ENCODE measurements at places on chromosomes 6 and 20.
A peak's percentile ranks its signal among the peaks of the same experiment; 100 is the strongest.

DNA sequence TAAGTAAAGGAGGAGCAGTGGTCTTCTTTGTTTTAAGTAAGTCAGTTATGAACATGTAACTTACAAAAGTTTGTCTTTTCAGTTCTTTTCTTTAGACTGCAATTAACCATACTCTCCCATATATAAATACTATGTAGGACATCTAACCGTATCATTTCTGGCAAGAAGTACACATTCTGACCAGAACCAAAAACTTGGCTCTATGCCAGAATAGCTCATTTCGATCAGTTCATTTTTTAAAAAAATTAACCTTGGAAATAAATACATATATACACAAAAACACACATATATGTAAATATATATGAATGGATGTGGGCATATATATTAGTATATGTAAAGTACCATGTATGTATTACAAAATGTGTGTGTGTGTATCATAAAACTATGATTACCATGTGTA lies 145.0 kb downstream of the PHACTR1 start:
- H3K4me3 ChIP-seq = no peak overlapping the region
- DNase-seq = no peak
- peaks cover 3% of the 10 kb centered on the region for H3K27me3 ChIP-seq
- no peak overlapping the region for H3K27ac ChIP-seq
- H3K4me1 ChIP-seq = no peaks in the 10 kb centered on the region

DNA sequence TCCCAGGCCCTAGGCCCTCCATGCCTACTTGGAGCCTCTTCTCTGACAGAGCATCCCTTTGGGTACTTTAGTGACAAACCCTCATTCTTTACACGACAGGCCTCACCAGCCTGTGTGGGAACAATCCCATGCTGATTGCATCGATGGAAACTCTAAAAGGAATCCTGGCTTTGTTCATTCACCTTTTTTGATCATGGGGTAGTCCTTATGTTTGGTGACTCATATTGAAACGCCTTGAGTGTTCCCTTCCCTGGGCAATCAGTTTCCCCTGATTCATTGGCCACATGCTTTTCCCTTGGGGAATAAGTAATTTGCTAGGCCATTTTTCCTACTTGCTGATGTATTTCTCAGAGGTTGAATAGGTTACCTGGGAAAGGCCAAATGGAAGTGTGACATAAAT lies 14.7 kb upstream of the TNFAIP3 start:
- H3K4me3 ChIP-seq = no peak overlapping the region
- no peaks in the 10 kb centered on the region for H3K36me3 ChIP-seq
- no peaks in the 10 kb centered on the region for H3K27me3 ChIP-seq
- no peak for DNase-seq
- no peak overlapping the region for H3K27ac ChIP-seq

GRCh38 chr6:31966997-31967925 lies 4.7 kb downstream of the DXO start:
- no peak for DNase-seq
- peaks cover 8% of the 10 kb centered on the region for H3K36me3 ChIP-seq
- no peaks in the 10 kb centered on the region for H3K27me3 ChIP-seq
- peaks cover 2% of the 10 kb centered on the region for H3K4me1 ChIP-seq
- H3K4me3 ChIP-seq = no peak overlapping the region
- peak overlapping the region; percentile 50 for H3K27ac ChIP-seq

DNA sequence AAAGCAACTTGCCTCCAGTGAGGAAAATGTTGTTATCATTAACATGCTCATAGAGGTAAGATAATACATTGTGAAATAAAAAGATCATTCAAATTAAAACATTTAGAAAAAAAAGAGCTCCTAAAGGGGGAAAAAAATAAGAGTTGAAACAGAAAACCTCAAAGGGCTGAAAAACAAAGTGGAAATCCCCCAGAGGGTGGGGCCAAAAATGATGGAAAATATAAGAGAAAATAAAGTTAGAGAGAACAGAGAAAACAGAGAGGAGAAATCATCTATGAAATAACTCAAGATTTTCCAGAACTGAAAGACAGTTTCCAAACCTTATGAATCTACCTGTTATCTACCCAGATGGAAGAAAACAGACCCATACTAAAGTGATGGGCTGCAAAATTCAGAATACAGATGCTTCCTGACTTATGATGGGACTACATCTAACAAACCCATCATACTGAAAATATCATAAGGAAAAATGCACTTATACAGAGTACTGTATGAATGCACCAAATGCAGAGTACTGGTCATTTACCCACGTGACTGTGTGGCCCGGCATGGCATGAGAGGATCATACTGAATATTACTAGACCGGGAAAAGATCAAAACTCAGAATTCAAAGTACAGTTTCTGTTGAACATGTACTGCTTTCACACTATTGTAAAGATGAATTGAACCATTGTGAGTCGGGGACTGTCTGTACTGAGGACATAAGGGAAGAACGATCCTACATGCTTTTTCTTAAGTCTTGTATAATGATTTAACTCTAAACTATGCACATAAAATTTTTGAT lies 4.0 kb downstream of the ZBTB24 start:
- H3K27ac ChIP-seq = peak overlapping the region; percentile 97
- peaks cover 31% of the 10 kb centered on the region for H3K36me3 ChIP-seq
- peaks cover 4% of the 10 kb centered on the region for H3K27me3 ChIP-seq
- H3K4me3 ChIP-seq = peak overlapping the region; percentile 45
- no peak for DNase-seq

DNA sequence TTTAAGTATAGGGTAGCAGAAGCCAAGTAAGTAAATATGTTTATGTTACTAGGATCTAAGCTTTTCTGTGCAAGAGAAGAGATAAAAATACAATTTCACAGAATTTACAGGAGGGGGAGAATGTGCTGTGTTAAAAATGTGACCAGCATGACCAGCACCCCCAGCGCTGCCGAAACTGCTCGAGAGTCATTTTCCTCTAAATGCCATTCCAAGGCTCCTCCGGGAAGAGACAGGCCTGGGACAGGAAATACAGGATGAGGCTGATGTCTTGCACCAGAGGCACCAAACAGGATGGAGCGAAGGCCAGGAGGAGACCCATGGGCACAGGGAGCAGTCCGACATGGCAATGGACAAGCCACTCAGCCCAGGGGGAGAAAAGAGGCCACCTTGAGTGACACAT lies 21.1 kb downstream of the TAF4 start:
- H3K4me3 ChIP-seq = no peak overlapping the region
- no peak overlapping the region for H3K27ac ChIP-seq
- DNase-seq = no peak
- no peaks in the 10 kb centered on the region for H3K27me3 ChIP-seq

GRCh38 chr20:10076126-10077080 lies 41.6 kb downstream of the ANKEF1 start:
- no peak overlapping the region for H3K27ac ChIP-seq
- no peaks in the 10 kb centered on the region for H3K27me3 ChIP-seq
- H3K4me1 ChIP-seq = peaks cover 3% of the 10 kb centered on the region
- DNase-seq = no peak

DNA sequence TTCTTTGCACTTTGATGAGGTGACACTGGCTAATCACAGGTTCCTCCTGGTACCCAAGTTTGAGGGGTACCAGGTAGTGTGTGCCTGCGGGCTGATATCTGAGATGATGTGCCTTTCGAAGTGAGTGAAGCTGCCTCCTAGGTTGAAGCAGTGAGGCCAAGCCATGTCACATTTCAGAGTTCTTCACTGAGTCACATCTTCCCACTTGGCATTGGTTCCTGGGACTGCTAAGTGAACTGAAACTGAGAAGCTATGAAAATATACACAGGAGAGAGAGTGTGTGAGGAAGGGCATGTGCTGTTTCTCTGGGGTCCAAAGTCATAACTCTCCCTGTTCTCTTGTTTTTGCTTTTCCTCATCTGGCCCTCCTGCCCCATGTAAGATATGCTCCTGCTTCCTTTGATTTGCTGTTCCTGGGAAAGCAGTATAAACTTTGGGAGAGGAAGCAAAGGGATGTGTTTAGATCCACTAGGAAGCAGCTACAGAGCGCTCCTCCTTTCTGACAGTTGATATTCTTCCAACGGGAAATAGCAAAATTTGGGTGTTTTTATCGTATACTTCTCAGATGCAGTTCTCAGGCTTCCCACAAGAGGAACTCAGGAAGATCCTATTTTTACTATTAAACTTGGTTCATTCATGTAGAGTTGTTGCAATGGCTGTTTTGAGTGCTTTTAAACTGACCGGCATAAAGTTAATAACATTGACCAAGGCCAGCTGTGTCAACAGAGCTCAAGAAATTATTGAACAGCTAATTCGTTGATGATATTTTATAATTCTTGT lies 153.7 kb downstream of the MOXD1 start:
- H3K4me3 ChIP-seq = no peak overlapping the region
- no peak overlapping the region for H3K27ac ChIP-seq
- no peak for DNase-seq
- no peaks in the 10 kb centered on the region for H3K36me3 ChIP-seq
- no peaks in the 10 kb centered on the region for H3K4me1 ChIP-seq
- peaks cover 6% of the 10 kb centered on the region for H3K27me3 ChIP-seq

- H3K4me3 ChIP-seq = no peak overlapping the region
- H3K36me3 ChIP-seq = peaks cover 3% of the 10 kb centered on the region
- no peak for DNase-seq
- peaks cover 4% of the 10 kb centered on the region for H3K4me1 ChIP-seq
These were observed 2.2 kb downstream of the SNX21 start for GRCh38 chr20:45835825-45836224.

- H3K36me3 ChIP-seq = no peaks in the 10 kb centered on the region
- no peak overlapping the region for H3K4me3 ChIP-seq
- H3K4me1 ChIP-seq = peaks cover 2% of the 10 kb centered on the region
- DNase-seq = no peak
- H3K27me3 ChIP-seq = no peaks in the 10 kb centered on the region
These were observed 51.2 kb upstream of the AKIRIN2 start for GRCh38 chr6:87753131-87753685.

DNA sequence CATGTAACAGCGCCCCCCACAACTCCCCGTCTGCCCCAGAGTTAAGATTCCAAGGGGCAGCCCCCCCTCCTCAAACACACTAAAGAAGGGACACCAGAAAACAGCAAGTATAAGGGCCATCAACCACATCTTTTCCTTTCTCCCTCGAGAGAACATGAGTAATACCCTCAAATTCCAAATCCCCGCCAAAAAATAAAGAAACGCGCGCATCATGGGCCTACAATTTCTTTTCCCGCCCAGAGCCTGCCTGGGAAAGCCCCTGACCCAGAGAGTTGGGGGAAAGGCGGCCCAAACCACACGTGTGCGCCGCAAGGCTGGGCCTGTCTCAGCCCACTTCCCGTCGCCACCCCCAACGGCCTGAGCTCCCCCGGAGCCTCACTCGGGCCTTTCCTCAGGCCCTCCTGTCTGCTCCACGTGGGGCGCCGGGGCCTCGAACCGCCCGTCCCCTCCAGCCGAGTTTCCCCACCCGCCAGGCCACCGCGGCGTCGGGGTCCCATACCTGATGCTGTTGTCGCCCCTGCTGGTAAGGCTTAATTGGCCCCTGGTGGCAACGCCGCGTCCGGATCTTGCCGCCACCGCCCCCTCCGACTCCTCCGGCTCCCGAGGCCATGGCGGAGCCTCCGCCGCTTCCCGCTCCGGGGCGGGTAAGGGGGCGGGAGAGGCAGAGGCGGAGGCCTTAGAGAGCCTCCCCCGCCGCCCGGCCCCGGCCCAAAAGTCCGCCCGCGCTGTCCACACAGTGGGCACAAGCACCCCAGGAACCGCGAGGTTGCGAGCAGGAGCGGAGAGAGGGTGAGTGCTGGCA lies 746 bp downstream of the NUP153 start:
- H3K36me3 ChIP-seq = no peaks in the 10 kb centered on the region
- peak overlapping the region; percentile 96 for H3K27ac ChIP-seq
- peaks cover 7% of the 10 kb centered on the region for H3K4me1 ChIP-seq
- peak overlapping the region; percentile 82 for H3K4me3 ChIP-seq

- H3K4me3 ChIP-seq = no peak overlapping the region
- no peak overlapping the region for H3K27ac ChIP-seq
- no peak for DNase-seq
- no peaks in the 10 kb centered on the region for H3K36me3 ChIP-seq
These were observed 506.7 kb downstream of the PRKN start for GRCh38 chr6:162220876-162221275.

- DNase-seq = no peak
- H3K4me1 ChIP-seq = peaks cover 7% of the 10 kb centered on the region
- peaks cover 2% of the 10 kb centered on the region for H3K36me3 ChIP-seq
- peaks cover 49% of the 10 kb centered on the region for H3K27me3 ChIP-seq
- no peak overlapping the region for H3K27ac ChIP-seq
These were observed 109.2 kb upstream of the NXT1 start for GRCh38 chr20:23241416-23241815.

- no peak overlapping the region for H3K4me3 ChIP-seq
- no peaks in the 10 kb centered on the region for H3K27me3 ChIP-seq
- no peak for DNase-seq
- H3K27ac ChIP-seq = no peak overlapping the region
- H3K4me1 ChIP-seq = peaks cover 16% of the 10 kb centered on the region
These were observed 71.6 kb upstream of the LGSN start for GRCh38 chr6:63391203-63391970.

- no peaks in the 10 kb centered on the region for H3K27me3 ChIP-seq
- no peaks in the 10 kb centered on the region for H3K4me1 ChIP-seq
- no peak for DNase-seq
- no peaks in the 10 kb centered on the region for H3K36me3 ChIP-seq
- H3K27ac ChIP-seq = no peak overlapping the region
- no peak overlapping the region for H3K4me3 ChIP-seq
These were observed 410.4 kb downstream of the LMBRD1 start for GRCh38 chr6:69386426-69386825.

DNA sequence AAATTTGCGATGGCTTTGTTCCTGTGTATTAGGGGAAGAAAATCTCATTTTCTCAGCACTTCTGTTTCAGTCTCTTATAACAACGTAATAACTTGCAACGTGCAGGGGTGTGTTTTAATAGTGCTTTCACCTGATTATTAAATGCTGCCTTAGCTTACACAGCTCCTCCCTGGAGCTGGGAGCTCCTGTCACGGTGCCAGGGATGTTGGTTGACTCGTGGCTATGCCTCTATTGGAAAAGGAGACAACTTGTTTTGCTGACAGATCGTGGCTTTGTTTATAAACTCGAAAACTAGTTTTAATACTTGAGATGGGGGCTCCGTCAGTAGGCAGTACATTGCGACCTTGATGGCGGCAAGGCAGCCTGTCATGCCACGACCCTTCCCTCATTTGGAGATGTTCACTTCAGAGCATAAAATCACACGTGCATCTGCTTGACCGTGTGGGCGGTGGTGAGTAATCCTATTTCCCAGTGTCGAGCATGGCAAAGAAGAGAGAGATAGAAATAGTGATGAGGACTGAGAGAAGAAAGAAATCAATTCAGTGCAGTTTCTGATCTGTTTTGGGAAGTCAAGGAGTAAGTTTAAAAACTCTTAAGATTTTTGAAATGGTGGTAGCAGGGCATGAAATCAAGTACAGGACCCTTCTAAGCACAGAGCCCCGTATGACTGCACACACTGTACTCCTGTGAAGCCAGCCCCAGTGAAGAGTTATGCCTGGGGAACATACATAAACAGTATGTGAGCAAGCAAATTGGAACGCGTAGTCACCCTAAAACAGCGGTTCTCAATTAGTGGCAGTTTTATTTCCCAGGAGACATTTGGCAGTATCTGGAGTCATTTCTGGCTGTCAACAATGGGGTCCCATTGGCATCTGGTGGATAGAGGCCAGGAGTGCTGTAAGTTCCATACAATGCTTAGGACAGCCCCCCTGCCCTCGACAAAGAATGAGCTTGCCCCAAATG lies 147.2 kb downstream of the DOK5 start:
- no peaks in the 10 kb centered on the region for H3K27me3 ChIP-seq
- peaks cover 17% of the 10 kb centered on the region for H3K4me1 ChIP-seq
- no peak for DNase-seq
- H3K27ac ChIP-seq = no peak overlapping the region
- H3K36me3 ChIP-seq = no peaks in the 10 kb centered on the region
- H3K4me3 ChIP-seq = no peak overlapping the region

GRCh38 chr6:11702500-11703130 lies 76.0 kb downstream of the ADTRP start:
- H3K36me3 ChIP-seq = no peaks in the 10 kb centered on the region
- peaks cover 3% of the 10 kb centered on the region for H3K27me3 ChIP-seq
- H3K27ac ChIP-seq = no peak overlapping the region
- H3K4me3 ChIP-seq = no peak overlapping the region
- H3K4me1 ChIP-seq = peaks cover 2% of the 10 kb centered on the region
- no peak for DNase-seq

Measured in progenitor cell of endocrine pancreas (in vitro differentiated cells).